ENCODE measurements at places on chromosomes 5 and 9. TPM values are rescaled to one million over a fixed set of nuclear protein-coding genes. Genes with fewer than 3 reads are reported as not detected.

- DNase-seq = no peak
Observed at GRCh38 chr9:112917987-112918362, 27.3 kb upstream of the SLC46A2 start.

DNA sequence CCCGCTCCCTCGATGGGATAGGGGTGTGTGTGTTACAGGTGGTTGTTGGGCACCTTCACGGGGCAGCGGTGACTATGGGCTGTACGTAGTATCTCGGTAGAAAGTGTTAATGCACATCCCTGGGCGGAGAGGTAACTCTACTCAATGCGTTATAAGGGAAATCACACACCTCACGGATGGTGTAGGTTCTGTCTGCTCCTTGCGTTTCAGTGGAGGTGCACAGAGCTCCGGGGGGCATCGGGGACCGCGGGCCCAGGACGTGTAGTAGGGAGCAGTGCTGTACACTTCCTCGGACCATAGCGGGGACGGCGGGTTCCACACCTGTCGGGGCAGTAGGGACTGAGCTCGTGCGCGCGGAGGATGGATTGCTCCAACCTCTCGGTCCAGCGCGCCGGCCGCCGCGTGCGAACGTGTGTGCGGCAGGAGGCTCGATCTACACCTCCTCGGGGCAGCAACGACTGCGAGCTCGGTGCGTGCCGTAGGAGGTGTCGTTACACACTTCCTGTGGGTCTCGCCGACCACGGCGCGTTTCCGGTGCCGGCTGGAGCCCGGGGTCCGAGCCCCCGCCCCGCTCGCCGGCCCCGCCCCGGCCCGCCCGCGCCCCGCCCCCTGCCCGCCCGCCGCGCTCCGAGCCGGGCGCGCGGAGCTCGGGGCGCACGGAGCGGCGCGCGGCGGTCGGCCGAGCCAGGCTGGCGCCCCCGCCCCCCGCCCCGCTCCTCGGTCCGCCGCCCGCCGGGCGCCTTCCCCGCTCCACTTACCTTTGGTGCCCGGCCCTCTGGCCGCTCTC is at the start of gene KIAA1958:
Gene KIAA1958 (plus strand): TSS at position 607 of the 787 bp plus-strand sequence. CDS start 87,254 bp downstream, outside the sequence.
- peak; percentile 91 for DNase-seq

Gene FAM78A
- polyA plus RNA-seq = 1.6 TPM

DNA sequence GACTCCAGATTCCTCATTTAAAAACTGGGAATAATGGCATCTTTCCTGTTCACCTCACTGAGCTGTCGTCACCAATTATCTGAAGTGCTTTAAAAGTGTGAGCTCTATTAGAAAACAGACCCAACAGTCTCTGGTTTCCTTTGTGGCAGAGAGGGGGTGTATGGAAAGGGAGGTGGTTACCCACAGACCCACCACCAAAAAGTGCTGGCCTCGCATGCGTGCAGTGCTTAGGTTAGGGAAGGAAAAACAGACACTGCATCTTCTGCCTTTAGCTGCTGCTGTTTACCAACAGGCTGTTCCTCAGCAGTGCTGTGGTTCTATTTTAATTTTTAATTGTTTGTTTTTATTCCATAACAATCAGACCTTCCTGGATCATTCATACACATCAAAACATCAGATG is 249.6 kb downstream of the PIK3R1 start:
- no peak for DNase-seq

GRCh38 chr9:16921855-16922254 is 51.4 kb upstream of the BNC2 start:
- no peak for DNase-seq

- no peak for DNase-seq
Observed at GRCh38 chr5:56817263-56818014, 2.1 kb downstream of the MAP3K1 start.

DNA sequence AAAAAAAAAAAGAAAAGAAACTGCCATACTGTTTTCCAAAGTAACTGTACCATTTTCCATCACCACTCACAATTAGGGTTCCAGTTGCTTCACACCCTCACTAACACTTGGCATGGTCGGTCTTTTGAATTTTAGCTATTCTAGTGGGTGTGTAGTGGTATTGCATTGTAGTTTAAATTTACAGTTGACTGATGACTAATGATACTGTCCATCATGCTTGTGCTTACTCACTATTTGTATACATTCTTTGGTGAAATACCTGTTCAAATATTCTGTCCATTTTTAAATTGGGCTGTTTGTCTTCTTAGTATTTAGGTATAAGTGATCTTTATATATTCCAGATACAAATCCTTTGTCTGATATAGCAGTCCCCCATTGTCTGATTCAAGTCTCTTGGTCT is 36.2 kb upstream of the ZNF169 start:
- DNase-seq = no peak

Gene DND1
- 1.5 TPM for polyA plus RNA-seq

- no peak for DNase-seq
Observed at GRCh38 chr5:59246145-59246869, 647.2 kb downstream of the PDE4D start.

DNA sequence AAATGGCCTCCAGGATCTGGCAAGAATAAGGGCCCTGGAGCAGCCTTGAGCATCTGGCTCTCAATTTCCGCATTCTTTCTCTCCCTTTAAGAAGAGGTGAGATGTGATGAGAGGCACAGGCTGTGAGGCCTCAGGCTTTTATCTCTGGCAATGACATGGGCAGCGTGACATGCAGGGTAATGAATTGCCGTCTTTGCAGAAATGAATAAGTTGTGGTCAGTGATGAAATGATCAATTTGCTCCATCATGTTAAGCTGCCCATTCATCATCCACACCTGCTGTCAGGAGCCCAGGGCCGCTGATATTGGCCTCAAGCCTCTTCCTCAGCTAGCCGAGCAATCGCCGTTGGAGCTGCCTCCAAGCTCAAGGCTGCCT is 265.3 kb downstream of the TRIM32 start:
- DNase-seq = no peak

Gene BTNL9
- 5.7 TPM for polyA plus RNA-seq

DNA sequence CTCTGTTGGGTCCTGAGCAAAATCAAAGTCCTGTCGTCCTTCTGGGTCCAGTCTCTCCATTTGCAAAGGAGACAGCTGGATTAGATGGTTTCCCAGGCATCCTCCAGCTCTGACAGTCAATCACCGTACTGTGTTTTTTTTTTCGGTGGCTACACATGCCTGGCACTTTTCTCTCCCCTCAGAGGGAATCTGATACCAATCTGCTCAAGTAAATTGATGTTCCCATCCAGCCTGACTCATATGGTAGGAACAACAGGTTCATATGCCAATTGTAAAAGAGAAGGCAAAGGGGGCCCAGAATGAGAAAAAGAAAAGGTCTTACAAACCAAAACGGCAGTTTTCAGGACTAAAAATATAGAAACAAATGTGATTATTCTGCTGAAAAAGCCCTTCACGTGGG is 1.2 kb downstream of the FBXO10 start:
- DNase-seq = no peak

GRCh38 chr9:100428871-100429654 is 2.1 kb downstream of the MSANTD3 start:
- DNase-seq = no peak

DNA sequence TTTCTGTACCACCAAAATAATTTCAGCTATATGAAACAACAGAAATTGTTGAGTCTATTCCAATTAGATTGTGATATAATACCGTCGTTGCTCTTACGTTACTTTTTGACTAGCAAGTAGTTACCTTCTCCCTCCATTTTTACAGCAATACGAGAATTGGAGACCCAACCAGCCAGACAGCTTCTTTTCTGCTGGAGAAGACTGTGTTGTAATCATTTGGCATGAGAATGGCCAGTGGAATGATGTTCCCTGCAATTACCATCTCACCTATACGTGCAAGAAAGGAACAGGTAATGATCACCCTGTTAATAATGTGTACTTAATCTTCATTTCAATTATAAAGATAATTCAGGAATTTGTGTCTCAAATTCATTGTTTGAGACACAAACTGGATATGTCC is 100.7 kb downstream of the VCAN start:
- DNase-seq = no peak

GRCh38 chr5:150616506-150616905 is 24.0 kb upstream of the SYNPO start:
- DNase-seq = no peak

- no peak for DNase-seq
Observed at GRCh38 chr9:86846656-86847055, 100.7 kb downstream of the GAS1 start.

Gene MYO10
- polyA plus RNA-seq = 6.8 TPM

GRCh38 chr5:127055880-127056653 is 17.2 kb downstream of the C5orf63 start:
- DNase-seq = no peak

- no peak for DNase-seq
Observed at GRCh38 chr5:144531188-144531587, 360.5 kb downstream of the KCTD16 start.

Data from stomach (tissue), 19 donors.